ENCODE measurements at places on chromosomes 1 and 21.

DNA sequence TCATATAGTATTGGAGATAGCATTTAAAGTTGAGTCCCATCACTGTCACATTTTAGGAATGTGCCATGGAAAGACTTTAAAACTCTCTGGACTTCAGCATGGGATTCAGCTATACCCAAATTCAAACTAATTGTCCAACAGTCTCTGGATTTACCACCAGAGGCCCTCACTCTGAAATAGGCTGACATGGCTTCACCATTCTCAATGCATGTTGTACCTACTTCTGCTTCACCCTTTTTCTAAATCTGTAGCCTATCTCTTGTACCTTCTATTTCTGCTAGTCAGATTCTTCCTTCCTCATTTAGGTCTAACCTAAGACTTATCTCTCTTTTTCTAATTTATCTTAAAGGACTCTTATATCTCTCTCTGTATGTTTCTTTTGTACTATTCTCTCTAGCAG, 512.7 kb upstream of the ZRANB2 start:
- no peak for DNase-seq

DNA sequence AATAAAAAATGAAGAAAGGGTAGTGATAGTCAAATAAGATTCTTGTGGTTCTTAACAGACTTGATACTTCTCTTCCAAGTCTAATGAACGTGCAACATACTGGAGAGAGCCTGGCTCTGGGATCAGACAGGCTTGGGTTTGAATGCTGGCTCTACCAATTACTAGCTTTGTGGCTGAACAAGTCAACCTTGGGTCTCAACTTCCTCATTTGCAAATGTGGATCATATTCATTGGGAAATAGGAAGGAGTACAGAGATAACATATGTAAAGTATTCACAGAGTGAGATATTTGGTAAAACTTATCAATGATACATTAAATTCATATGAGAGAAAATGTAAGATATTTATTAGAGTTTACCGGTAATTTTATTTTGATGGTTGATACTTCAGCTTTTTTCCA, 2.0 kb downstream of the EDEM3 start:
- DNase-seq, result no peak

DNA sequence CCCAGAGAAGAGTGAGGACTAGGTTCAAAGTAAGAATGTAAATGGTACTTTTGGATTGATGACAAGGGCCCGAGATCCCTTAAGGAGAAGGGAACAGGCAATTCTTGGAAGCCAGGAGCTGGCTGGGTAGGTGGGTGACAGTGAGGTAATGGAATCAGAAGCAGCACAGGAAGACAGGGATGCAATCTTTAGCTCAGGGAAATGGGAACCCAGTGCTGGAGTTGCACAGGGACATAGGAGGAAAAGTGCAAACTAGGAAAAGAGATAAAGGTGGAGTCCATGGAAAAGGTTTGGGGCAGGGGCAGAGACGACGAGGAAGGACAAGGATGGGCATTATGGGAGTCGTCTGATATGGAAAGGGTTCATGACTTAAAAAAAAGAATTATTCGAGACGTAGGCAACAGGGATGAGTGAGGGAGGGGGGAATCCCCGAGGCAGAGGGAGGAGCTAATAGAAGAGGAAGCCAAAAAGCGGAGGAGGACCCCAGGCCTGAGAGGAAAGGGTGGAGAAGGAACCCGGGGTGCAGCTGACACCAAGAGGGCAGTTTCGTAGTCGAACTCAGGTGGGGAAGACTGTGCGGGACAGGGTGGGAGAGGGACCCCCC, 495 bp downstream of the PI4KB start:
- DNase-seq, result no peak

- DNase-seq, result no peak
These were observed 39.7 kb downstream of the AZIN2 start for GRCh38 chr1:33120436-33121231.

DNA sequence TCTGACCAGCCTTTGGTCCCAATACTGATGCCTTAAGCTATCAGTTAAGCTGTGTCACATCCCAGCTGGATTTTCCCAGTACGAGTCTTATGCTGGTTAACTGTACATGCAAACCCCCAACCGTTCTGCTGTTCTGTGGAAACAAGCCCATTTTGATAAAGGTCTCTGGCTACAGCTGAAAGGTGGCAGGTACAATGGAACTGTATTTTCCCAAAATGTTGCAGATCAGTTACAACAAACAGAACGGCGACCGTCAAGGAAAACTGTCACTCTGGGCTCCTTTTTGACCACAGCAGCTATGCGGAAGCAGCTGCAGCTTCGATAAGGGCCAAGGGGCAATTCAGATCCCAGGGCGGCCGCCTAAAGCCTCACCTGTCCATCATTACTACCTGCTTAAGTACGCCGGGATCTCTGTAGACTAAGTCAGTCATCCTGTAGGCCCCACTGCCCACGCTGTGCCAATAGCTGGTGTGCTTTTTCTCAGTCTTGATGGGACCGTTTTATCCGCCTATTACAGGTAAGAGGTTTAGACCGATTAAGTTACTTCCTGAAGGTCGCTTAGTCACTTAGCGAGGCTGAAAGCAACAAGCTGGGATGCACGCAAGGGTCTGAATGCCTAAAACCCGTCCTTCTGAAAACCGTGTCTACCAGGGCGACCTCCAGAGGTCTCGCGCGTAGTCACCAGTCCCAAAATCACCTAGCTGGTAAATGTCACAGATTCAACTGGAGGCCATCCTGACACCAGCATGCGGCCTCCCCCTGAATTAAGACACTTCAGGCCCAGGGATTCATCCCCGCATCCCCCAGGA, 11.1 kb upstream of the RAB42 start:
- DNase-seq, result no peak

DNA sequence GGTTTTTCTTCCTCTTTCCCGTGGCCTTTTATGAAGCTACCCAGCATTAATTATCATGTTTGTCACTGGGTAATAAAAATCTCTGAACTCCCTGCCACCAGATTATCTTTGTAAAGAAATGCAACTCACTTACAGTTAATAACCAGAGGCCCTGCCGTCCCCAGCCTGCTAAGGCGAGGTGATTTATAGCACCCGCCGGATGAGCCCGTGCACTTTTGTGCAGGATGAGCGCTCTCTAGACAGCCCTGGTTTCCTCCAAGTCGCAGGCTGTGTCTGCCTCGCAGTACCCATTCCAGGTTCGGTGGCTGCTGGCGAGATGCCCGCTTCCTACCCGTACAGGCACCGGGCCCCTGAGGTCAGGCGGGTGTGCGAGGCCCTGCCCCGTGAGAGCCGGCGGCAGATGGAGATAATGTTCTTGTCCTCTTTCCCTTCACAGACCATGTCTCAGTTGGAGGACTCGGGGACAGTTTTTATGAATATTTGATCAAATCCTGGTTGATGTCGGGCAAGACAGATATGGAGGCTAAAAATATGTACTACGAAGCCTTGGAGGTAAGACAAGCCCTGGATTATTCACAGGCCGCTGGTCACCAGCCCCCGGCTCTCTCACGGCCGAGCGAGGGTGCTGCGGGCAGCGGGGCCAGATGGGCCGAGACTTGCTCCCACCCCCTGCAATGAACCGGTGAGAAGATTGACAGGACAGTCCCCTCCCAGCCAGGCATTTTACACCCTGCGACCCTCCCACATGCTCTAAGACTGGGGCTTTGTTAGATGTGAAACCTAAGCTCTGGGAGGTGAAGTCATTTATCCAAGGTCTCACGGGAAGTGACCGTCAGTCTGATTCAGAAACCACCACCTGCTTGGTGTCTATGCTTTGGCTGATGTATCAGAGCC, 28.5 kb upstream of the SELENON start:
- DNase-seq, result peak; percentile 17

- DNase-seq, result no peak
These were observed 1242.1 kb downstream of the PLA2G4A start for GRCh38 chr1:188070848-188071247.

DNA sequence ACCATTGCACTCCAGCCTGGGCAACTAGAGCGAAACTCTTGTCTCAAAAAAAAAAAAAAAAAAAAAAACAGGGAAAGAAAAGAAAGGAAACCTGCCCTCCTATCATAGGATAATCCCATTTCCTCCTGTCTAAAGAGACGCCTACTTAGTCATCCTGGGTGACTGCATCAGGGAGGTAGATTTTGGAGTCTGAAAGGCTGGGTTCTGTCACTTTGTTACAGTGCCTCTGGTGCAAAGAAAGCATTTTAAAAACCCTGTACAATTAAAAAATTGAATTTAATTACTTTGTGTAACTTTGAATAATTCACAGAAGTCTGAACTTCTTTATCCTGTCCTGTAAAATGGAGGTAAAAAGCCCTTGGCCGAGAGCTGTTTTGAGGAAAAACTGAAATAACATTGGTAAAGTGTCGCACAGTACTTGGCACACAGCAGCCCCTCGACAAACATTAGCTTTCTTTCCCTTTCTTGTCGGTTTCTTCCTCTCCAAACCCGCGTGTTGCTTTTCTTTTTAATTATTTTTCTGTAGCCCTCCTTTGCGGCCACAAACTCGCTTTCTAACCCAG, 657 bp upstream of the HDAC1 start:
- no peak for DNase-seq

GRCh38 chr21:16194788-16195537, 465.2 kb downstream of the USP25 start:
- no peak for DNase-seq

Measured in cerebellar nuclear complex (tissue), 1 donor.